ENCODE measurements at places on chromosomes 2 and 18.

GRCh38 chr2:225025917-225026571, 16.2 kb downstream of the DOCK10 start:
- DNase-seq = peak; percentile 81

DNA sequence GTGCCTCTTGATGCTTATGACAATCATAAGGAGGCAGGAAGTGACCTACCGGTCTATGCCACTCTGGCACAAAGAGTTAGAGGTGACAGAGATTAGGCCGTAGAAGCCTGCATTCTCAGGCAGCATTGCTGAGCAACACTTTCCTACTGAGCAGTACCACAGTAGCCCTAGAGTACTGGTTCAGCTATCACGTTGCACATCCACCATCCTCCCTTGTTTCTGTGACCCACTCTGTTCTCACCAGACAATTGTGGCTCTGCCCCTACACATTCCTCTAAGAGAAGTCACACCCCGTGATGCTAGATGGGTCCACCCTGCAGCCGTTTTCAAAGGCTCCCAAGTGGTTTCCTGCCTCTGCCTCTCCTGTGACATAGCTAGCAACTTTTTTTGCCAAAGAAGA, 22.6 kb upstream of the SUCLG1 start:
- peak; percentile 25 for DNase-seq

DNA sequence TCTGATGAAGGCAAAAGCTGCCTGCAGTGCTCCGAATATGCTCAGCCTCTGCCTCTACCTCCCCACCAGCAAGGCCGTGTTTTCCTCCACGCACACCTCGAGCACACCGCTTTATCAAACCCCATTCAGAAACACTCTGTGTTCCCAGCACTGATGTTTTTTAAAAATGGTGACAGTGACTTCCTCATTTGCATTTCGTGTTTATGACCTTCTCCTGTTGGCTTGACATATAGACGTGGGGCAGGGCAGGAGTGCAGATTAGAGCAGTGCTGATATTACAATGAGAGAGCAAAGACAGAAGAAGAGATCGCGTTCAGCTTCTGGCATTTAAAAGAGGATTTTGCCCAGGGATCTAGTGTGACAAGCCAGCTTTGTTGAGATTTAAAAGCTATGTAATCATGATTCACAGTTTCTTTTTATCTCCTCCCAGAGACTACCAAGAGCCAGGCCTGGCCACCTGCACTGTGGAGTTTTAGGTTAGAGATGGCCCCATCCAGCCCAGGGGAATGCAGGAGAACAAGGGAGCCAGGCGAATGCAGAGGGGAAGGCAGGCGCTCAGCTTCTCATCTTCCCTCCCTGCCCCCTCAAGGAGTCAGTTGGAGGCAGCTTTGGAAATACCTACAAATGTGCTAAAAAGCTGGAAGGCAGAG, 61.5 kb upstream of the NEDD4L start:
- DNase-seq = no peak

DNA sequence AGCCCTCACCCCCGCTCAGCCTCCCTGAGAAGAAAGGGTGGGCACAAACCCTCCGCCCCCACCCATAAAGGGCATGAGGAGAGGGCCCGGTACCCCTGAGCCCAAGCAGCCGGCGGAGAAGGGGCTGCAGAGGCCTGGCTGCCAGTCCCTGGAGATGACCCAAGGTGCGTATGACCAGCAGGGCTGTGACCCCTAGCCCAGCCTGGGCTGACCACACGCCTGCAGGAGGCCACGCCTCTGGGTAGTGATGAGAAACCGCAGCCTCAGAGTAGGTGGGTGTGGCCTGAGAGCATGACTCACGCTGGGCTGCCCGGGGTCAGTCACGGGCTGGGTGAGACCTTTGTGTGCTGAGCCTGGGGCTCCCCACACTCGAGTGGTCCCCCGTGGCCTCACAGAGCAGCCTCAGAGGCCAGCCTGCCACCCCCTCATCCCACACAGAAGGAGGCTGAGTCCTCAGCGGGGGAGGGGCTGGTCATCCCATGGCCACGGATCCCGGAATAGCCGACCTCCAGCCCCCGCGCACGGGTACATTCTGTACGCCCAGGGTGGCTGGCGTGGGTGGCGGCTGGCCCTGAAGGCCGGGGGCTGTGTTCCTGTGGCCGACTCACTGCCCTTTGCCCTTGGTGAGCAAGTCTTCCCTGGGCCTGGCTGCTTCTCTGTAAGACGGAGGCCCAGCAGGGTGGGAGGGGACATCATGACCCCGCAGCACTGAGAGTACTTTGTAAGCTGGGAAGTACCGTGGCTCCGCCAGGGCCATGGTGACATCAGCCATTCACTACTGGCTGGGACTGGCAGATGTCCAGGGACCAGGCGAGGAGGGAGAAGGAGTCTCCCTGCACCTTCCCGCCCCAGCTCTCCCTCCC, 110.8 kb upstream of the OTOS start:
- DNase-seq = peak; percentile 20

GRCh38 chr18:48325115-48325665, 84.0 kb downstream of the ZBTB7C start:
- no peak for DNase-seq

DNA sequence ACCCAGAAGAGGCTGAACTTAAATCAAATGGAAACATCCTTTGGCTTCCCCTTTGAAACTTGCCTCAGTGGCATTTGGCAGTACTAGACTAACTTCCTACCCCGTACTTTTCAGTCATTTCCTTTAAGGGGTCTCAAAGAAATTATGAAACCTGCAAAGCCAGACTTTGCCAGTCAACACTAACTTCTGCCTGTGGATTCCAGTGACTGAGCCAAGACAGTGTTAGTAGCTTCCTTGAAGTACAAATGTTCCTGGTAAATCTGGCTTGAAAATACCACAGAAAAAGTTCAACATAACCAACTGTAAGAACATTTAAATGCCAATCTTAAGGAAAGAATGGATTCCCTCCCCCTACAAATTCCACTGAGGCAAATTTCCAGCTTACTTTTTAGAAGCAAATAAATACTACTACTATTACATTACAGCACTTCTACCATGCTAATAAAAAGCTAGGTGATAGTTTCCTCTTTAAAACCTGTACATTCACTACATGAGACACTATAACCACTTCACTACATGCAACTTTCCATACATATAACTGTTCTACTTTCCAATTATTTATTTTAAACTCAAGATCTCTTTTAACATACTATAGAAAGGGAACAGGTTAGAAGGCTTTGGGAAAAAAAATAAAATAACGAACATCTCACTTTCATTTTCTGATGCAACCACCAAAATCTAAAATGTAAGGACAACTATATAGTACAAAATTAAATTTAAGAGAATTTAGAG, 2.4 kb downstream of the PELI1 start:
- DNase-seq = peak; percentile 3

- DNase-seq = no peak
These were observed 18.6 kb downstream of the CMPK2 start for GRCh38 chr2:6846967-6847681.

DNA sequence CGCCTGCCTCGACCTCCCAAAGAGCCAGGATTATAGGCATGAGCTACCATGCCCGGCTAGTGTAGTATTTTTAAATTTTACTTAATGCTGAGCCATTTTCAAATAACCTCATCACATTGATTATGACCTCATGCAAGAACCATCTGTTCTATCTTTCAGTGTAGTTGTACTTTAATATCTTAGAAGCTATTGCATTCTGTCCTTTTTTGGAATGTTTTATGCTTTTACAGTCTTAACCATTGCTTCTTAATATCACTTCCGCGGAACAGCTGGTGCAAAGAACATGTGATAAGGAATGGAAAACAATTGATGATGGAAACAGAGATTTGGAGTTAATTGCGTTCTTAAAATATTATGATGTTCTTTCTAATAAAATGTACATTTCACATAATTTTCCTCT, 2.7 kb downstream of the GEN1 start:
- no peak for DNase-seq

DNA sequence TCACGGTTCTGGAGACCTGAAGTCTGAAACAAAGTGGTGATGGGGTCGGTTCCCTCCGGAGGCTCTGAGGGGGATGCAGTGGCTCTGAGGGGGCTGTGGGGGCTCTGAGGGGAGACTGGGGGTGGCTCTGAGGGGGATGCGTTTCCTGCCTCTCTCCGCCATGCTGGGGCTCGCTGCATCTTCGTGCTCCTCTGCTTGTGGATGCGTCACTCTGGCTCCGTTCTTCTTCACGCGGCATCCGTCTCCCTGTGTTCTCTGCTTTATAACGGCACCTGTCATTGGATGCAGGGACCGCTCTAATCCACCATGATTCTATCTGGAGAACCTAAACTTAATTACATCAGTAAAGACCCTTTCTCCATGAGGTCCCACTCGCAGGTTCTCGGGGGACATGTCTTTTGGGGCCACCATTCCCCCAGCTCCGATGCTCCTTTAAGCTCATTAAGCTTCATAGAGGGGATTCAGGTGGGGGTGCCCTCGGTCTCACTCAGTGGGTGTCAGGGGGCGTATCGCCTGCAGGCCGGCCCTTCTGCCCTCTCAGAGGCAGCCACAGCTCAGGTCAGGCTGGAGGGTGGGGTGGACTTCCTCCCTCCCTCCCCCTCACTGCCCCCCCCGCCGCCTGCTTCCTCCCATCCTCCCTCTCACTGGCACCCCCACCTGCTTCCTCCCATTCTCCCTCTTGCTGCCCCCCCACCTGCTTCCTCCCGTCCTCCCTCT, 18.4 kb downstream of the RTP5 start:
- DNase-seq = no peak

DNA sequence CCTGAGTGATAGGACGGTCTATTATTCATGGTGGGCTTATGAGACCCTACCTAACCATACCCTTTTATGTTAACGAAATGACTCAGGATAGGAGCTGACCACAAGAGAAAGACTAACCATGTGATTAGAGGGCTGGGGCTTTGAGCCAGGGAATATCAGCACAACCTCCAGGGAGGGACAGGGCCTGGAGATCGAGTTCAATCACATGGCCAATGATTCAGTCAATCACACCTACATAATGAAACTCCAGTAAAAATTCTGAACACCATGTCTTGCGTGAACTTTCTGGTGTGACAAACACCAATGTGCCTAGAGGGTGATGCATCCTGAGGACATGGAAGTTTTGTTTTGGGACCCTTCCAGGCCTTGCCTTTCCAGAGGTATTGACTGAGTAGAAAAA, 2.2 kb upstream of the TEX51 start:
- no peak for DNase-seq

- no peak for DNase-seq
These were observed 7.6 kb downstream of the FZD5 start for GRCh38 chr2:207762146-207762545.

DNA sequence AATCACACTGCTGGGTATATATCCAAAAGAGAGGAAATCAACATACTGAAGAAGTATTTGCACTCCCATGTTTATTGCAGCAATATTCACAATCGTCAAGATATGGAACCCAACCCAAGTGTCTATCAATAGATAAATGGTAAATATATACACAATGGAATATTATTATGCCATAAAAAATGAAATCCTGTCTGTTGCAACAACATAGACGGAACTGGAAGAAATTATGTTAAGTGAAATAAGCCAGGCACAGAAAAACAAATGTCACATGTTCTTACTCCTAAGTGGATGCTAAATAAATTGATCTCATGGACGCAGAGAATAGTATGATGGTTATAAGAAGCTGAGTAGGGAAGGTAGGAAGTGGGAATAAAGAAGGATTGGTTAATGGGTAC, 65.7 kb downstream of the NCKAP1 start:
- DNase-seq = no peak

DNA sequence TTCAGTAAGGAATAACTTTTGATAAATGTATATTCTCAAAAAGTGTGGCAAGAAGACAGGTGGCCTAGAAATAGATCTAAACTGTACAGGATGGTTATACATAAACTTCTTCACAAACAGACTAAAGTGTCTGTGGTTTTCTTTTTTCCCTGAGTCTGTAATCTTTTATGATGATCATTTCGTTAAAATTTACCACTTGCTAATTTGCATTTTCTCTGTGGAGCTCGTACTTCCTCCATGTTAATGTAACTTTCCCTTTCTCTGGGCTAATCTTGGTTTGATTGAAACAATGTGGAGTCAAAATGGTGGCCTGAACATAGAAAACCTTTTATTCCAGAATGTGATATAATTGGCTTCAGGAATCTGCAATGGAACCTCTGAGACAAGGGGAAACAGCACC, 166.2 kb downstream of the FTCDNL1 start:
- no peak for DNase-seq

- DNase-seq = no peak
These were observed 17.3 kb upstream of the GTF2A1L start for GRCh38 chr2:48600204-48600813.

DNA sequence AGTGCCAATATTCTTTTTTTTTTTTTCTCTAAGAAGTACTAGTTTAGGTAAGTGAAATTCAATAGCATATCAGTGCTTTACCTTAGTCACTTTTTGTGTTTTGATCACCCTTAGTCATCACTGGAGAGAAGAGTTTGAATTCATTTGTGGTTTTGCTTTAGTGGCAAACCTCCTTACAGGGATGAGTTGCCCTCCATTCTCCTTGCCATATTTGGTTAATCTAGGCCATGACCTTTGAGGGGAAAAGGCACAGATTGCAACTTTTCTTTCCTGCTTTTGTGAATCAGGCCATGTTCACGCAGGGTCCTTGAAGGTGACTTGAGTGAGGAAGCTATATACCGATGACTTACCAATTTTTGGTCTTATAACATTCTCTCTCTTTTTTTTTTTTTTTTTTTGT, 34.4 kb downstream of the PLEKHA3 start:
- DNase-seq = no peak

DNA sequence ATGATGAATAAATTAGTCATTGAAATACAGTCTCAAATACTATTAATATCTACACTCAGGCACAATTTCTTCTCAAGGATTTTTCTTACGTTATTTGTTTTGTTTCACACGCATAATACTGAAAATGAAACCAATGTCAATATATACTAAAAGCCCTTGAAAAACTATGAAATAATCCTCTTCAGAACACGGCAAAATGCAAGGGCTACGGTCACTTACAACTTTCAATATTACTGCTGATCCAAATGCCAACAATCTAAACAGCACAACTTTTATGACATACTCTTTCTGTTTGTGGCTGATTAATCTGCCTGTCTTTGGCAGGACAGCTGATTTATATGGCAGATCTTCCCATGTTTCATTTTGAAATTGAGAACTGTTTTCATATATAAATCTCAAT, 68.3 kb downstream of the LRPPRC start:
- no peak for DNase-seq

GRCh38 chr2:70089983-70090525, 2.8 kb downstream of the PCBP1 start:
- no peak for DNase-seq

DNA sequence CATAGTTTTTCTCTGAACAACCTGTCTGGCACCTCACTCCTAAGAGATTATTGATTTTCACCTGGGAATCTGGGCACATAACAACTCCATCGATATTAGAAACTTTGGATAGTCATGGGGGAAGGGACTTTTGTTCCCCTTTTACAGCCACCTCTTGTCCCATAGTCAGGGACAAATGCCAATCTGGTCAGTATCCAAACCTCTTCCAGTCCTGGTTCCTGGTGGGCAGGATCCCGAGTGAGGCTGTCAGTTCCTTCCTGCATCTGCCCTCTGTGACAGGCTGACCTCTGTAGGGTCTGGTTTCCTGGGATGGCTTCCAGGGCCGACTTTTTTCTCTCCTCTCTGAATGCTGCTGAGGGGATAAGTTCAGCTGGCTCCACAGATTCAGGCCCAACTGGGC, 11.0 kb downstream of the KIF5C start:
- DNase-seq = no peak
